ENCODE measurements at places on chromosomes 6 and 20.

GRCh38 chr20:49647550-49647949 is 66.1 kb downstream of the B4GALT5 start:
- H3K36me3 ChIP-seq: peaks cover 35% of the 10 kb centered on the region
- no peak overlapping the region for H3K27ac ChIP-seq
- no peaks in the 10 kb centered on the region for H3K27me3 ChIP-seq
- no peak for DNase-seq
- H3K4me3 ChIP-seq: no peak overlapping the region
- H3K4me1 ChIP-seq: peaks cover 11% of the 10 kb centered on the region

DNA sequence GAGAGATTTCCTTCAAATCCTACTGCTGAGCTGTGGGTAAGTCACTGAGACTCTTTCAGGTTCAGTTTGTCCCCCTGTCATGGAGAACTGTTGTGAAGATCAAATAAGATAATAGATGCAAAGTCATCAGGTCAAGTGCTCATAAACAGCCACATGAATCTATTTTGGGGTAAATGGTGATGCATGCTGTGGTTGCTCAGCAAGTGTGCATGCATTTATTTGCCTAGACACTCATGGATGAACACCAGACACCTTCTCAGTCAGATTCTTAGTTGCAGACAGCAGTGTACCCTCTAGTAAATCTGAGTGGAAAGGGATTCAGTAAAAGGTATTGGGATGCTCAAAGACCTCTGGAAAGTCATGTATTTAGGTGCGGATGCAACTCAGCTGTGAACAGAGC is 168.0 kb upstream of the FOXA2 start:
- H3K36me3 ChIP-seq: no peaks in the 10 kb centered on the region
- H3K27ac ChIP-seq: no peak overlapping the region
- no peaks in the 10 kb centered on the region for H3K27me3 ChIP-seq
- H3K4me1 ChIP-seq: no peaks in the 10 kb centered on the region

- no peaks in the 10 kb centered on the region for H3K4me1 ChIP-seq
- H3K36me3 ChIP-seq: no peaks in the 10 kb centered on the region
- H3K27ac ChIP-seq: no peak overlapping the region
Observed at GRCh38 chr6:54519161-54519560, 210.9 kb downstream of the TINAG start.

DNA sequence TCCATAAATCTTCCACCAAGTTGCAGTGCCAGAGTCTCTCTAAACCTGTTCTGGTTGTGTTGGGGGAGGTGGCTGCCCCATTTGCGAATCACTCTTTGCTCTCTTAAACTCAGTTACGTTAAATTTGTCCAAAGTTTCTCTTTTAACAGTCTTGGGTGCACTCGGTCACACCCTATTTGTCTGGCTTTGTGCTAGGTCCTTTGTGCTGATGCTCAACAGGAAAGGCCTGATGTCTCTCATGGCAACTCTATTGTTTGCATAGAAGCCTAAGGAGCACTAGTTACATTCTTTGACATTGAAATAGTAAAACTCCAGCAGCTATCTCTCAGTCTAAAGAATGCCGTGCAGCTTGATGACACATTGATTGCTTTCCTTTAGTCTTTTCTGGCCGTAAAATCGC is 105.1 kb downstream of the TRMT11 start:
- no peak overlapping the region for H3K27ac ChIP-seq
- H3K27me3 ChIP-seq: no peaks in the 10 kb centered on the region
- no peak for DNase-seq
- H3K4me1 ChIP-seq: peaks cover 4% of the 10 kb centered on the region
- H3K36me3 ChIP-seq: no peaks in the 10 kb centered on the region

- H3K27me3 ChIP-seq: peaks cover 6% of the 10 kb centered on the region
- DNase-seq: no peak
- peaks cover 19% of the 10 kb centered on the region for H3K4me1 ChIP-seq
- no peaks in the 10 kb centered on the region for H3K36me3 ChIP-seq
- H3K27ac ChIP-seq: no peak overlapping the region
Observed at GRCh38 chr6:81770381-81770780, 17.9 kb upstream of the TENT5A start.

DNA sequence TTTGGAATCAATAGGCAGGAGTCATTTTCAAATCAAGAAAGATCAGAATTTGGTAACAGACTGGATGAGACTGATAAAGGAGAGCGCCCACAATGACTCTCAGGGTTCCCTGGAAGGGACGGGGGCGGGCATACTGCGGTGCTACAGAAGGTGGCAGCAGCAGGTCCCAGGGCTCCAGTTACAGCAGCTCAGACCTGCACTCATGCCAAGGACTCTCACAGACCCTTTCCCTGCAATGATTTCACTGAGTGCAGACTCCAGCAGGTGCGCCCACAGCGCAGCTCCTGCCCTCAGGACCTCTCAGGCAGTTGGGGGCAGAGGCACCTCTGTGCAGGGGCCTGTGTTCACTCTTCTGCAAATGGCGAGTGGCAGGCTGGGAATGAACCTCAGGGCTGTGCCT is 359.8 kb downstream of the ZFAND3 start:
- H3K4me1 ChIP-seq: peaks cover 2% of the 10 kb centered on the region
- no peaks in the 10 kb centered on the region for H3K36me3 ChIP-seq
- H3K27me3 ChIP-seq: no peaks in the 10 kb centered on the region
- no peak overlapping the region for H3K27ac ChIP-seq
- DNase-seq: no peak

DNA sequence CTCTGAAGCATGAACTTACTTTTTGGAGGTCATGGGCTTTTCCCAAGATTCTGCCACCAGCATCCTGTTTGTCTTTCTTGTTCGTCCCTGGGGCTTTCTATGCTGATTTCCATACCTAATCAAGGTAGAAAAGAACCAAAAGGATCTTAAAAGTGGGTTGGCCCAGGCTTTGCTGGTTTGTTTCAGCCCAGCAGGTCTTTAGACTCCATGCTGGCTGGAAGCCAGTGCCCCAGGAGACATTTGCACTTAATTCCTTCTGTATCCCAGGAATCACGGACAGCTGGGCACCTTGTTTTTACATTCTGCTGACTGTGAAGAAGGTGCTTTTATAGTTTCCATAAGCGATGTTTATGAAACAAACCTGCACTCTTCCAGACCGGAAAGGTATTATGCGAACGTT is 195.9 kb downstream of the CDH4 start:
- no peak overlapping the region for H3K27ac ChIP-seq
- no peaks in the 10 kb centered on the region for H3K36me3 ChIP-seq
- DNase-seq: no peak
- no peaks in the 10 kb centered on the region for H3K4me1 ChIP-seq
- H3K27me3 ChIP-seq: no peaks in the 10 kb centered on the region
- no peak overlapping the region for H3K4me3 ChIP-seq

DNA sequence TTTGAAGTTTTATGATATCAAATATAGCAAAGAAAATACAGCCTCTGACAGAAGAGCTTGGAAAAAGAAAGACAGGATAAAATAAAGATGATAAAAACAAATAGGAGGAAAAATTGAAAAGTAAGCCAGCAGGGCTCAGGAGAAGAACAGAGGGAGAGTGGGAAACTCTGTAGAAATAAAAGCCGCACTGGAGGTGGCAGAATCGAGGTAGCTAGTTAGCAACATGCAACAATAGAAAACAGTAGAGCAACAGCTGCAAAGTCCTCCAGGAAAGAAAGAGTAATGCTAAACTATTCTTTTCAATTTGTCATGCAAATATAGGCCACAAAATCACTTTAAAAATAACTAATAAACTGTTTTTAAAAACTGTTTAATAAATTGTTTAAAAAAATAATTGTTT is 28.8 kb downstream of the HBS1L start:
- H3K36me3 ChIP-seq: peaks cover 37% of the 10 kb centered on the region
- DNase-seq: no peak
- H3K27ac ChIP-seq: peak overlapping the region; percentile 10

DNA sequence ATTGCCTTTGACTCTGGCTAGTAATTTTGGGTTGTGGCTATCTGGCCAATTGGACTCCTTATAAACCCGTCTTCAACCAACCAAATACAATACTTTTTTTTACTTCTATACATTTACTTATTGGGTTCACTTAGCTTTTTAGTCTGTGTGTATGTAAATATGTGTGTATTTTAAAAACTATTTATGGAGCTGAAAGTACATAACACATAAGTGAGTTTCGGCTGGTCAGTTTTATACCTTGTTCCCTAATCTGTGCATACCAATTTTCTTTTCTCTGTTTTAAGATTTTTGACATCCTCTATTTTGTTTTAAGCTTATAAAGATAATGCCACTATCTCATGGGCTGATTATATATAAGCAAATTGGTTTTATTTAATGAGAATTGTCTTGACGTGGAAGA is 129.5 kb downstream of the LRRC1 start:
- DNase-seq: no peak
- H3K36me3 ChIP-seq: peaks cover 4% of the 10 kb centered on the region
- H3K4me3 ChIP-seq: no peak overlapping the region
- no peaks in the 10 kb centered on the region for H3K4me1 ChIP-seq

DNA sequence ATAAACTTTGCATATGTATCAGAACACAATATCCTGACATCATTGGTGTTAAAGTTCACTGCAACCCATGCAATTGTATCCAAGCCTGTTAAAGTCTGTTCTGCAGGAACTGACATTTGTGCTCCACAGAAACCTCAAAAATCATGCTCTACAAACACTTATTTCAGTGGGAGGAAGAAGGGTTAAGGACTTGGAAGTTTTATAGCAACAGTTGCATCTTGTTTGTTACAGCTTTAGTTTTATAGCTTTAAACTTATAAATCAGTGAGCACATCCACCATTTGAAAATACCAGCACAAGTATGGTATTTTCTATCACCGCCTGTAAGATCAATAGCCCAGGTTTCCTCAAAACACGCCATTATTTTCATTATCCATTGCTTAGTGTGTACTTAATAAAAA is 884 bp downstream of the ECT2L start:
- H3K27ac ChIP-seq: no peak overlapping the region
- no peak overlapping the region for H3K4me3 ChIP-seq
- no peak for DNase-seq
- no peaks in the 10 kb centered on the region for H3K36me3 ChIP-seq
- H3K4me1 ChIP-seq: no peaks in the 10 kb centered on the region

DNA sequence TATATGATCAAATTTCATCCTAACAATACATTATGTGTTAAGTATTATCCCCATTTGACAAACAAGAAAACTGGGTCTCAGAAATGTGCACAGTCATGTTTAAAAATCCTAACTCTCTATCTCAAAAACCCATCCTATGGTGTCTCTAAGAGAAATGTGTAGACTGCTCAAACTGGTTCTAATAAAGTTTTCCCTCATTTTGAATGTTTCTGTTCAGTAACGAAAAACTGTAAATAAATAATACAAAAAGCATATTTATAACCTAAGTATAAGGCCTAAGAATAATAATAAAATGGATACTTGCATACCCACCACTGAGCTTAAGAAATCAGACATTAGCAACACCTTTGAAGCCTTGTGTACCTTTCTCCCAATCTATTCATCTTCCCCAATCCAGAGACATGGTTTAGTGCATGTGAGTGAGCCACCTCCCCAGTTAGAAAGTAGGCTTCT is 39.0 kb downstream of the TNFAIP3 start:
- DNase-seq: no peak
- H3K4me1 ChIP-seq: peaks cover 65% of the 10 kb centered on the region
- peak overlapping the region; percentile 44 for H3K4me3 ChIP-seq

DNA sequence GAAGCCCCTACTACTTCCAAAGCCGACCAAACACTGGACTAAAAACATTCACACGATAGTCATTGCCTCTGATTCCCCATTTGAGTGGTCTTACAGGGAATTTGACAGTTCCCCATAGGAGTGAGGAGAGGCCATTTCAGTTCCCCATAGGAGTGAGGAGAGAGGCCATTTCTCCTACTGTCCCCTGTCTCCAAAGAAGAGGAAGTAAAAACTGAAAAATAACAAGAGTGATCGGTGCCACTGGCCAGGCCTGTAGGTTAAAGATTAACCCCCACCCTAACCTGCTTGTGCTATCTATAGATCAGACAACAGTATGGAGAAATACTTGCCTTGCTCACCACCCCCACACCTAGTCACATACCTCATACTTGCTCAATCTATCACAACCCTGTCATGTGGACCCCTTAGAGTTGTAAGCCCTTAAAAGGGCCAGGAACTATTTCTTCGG is 204.0 kb upstream of the MOCS1 start:
- no peaks in the 10 kb centered on the region for H3K36me3 ChIP-seq
- no peak overlapping the region for H3K4me3 ChIP-seq
- no peaks in the 10 kb centered on the region for H3K4me1 ChIP-seq
- H3K27me3 ChIP-seq: no peaks in the 10 kb centered on the region
- DNase-seq: no peak

DNA sequence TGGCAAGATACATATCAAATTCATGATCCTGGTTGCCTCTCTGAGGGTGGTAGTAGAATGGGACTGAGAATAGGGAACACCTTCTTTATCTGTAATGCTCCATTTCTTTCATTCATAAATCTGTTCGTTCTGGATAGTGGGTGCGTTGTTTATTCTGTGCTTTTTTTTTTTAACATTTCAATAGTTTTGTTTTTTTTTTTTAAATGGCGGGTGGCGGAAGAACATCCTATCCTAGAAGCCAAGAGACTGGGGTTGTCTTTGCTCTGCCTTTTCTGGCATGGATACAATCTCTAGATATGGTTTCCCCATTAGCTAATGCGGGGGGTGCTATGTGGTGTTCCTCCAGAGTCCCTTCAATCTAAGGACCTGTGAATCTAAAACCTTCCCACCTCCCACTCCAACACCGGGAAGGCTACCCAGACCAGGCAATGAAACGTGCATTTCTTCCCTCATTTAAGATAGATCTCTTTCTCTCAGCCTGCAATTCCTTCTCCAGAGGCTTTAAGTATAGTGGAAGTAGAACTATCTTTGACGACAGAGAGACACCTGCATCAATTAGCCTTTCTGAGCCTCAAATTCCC is 883 bp upstream of the CCDC28A start:
- peak overlapping the region; percentile 100 for H3K27ac ChIP-seq
- H3K4me1 ChIP-seq: peaks cover 22% of the 10 kb centered on the region
- H3K27me3 ChIP-seq: no peaks in the 10 kb centered on the region
- H3K36me3 ChIP-seq: peaks cover 2% of the 10 kb centered on the region
- H3K4me3 ChIP-seq: peak overlapping the region; percentile 99
- no peak for DNase-seq

GRCh38 chr20:51376111-51376510 is 166.4 kb downstream of the NFATC2 start:
- H3K27ac ChIP-seq: no peak overlapping the region
- H3K27me3 ChIP-seq: no peaks in the 10 kb centered on the region
- H3K4me1 ChIP-seq: peaks cover 5% of the 10 kb centered on the region

GRCh38 chr20:52524861-52525260 is 333.3 kb upstream of the ZFP64 start:
- H3K36me3 ChIP-seq: no peaks in the 10 kb centered on the region
- H3K27ac ChIP-seq: no peak overlapping the region
- H3K4me3 ChIP-seq: no peak overlapping the region
- no peaks in the 10 kb centered on the region for H3K27me3 ChIP-seq
- H3K4me1 ChIP-seq: no peaks in the 10 kb centered on the region
